Activated T-cell treated with anti-CD3 and anti-CD28 coated beads, Interleukin-2, amount 50 U/mL, for 72 hours (primary cell): ENCODE measurements at places on chromosomes 7 and 10. TPM values are rescaled to one million over a fixed set of nuclear protein-coding genes. Genes with fewer than 3 reads are reported as not detected.
A peak's percentile ranks its signal among the peaks of the same experiment; 100 is the strongest.

The ADARB2 gene
- total RNA-seq, result 2.0 TPM

The UNCX gene
- total RNA-seq, result not detected

The PRLHR gene
- total RNA-seq, result not detected

The SLF2 gene
- 47.4 TPM for total RNA-seq

The DENND11 gene
- 48.7 TPM for total RNA-seq

The WAPL gene
- total RNA-seq, result 57.6 TPM

DNA sequence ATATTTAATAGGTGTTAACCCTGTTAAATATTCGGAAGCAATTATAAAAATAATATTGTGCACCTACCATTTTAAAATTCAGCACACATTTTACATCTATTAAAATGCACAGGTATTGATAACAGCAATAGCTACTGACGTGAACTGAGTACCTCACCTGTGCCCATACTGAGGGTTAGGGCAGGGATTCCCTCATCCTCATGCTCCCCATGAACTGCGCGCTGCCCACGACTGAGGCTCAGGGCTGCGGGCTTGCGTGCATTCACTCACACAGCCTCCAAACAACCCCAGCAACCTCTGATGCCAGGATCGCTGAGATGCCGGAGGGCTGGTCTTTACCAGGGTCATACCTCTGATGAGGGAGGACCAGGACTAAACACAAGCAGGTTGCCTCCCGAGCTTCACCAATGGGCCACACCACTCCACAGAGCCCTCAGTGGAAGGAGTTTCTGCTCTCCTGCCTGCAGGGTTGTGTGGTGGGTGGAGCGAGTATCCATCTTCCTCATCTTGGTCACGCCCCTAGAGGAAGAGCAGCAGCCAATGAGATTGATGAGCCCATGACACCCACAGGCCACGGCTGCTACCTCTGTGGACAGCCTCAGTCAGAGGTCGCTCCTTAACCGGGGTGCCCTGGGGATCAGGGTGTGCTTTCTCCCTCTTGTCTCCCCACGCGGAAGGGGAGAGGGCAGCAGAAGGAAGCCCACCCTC lies 478.3 kb downstream of the TNS3 start:
- DNase-seq, result no peak

DNA sequence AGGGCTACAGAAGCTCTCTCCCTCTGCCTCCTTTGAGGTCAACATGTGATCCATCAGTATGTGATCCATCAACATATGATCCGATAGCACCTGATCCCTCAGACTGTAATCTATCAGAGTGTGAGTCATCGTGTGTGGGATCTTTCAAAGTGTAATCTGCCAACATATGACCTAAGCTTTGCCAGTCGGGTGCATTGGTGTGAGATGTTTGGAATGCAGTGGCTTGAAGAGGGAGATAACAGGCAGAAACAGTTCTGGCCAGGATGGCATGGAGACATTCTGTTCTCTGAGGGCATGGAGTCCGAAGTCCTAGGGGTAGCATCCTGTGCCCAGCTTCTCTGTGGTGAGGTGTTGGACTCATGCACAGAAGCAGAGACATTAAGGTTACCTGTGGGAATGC lies 217.7 kb upstream of the ETV1 start:
- no peak for DNase-seq

- no peak for DNase-seq
Measured at GRCh38 chr7:156223935-156224832, 411.9 kb upstream of the SHH start.

DNA sequence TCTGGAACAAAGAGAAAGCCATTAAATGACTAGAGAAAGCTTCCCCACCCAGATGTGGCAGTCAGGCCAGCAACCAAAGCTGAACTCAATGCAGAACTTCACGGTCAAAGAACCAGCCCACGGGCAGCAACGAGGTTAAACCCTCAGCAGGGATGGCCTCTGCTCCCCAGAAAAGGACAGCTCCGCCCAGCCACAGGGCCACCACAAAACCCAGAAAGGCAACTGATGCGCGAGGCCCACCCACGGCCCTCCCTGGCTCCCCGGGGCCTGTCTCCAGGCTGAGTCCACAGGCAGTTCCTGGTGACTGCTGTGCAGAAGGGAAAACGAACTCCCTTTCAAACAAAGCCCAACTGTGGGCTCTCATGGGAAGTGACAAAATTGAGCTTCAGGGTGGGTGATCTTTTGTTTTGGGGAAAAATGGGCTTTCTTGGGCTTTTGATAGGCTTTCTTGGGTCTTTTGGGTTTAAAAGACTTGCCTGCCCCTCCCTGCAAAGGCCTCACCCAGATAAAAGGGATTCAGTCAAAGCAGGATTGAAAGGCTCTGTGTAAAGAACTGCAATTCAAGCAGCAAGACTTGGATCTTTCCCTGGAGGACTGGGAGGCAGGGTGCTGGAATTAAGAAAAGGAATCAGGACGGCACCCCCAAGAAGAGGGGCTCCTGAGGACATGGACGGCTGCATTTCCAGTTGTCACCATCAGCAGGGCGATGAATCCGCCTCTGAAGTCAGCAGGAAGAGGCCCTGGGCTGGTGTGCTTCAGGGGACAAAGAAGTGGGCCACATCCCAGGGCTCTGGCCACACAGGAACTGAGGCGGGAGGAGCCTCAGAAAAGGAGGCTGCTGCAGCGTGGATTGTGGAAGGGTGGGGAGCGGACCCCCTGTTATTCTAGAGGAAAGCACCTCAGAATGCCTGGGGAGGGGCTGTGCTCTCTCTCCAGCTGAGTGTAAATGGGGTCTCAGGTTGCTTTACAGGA lies 209.9 kb downstream of the USP6NL start:
- peak; percentile 10 for DNase-seq

DNA sequence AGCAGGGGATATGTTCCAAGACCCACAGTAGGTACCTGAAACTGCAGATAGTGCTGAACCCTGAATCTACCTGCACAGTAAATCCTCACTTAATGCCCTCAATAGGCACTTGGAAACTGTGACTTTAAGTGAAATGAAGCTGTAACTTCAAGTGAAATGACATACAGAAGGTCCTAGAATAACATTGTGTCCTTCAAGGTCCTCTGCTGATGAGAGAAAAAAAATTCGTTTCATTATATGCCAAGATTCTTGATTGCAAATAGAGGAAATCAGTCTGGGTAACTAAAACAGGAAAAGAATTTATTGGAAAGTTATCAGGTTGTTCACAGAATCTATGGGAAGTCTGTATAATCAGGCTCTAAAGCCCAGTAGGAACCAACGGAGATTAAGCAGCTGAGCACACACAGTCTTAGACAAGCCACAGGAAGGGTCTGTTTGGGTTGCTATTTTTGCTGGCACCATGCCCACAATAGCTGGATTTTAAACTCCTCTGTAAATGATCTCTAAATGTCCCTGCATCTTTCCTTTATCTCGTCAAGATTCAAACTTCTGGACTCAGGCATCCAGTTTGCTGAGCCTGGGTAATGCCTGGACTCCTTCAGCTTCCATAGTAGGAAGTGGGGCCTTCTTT lies 57.5 kb downstream of the EXOC4 start:
- no peak for DNase-seq

DNA sequence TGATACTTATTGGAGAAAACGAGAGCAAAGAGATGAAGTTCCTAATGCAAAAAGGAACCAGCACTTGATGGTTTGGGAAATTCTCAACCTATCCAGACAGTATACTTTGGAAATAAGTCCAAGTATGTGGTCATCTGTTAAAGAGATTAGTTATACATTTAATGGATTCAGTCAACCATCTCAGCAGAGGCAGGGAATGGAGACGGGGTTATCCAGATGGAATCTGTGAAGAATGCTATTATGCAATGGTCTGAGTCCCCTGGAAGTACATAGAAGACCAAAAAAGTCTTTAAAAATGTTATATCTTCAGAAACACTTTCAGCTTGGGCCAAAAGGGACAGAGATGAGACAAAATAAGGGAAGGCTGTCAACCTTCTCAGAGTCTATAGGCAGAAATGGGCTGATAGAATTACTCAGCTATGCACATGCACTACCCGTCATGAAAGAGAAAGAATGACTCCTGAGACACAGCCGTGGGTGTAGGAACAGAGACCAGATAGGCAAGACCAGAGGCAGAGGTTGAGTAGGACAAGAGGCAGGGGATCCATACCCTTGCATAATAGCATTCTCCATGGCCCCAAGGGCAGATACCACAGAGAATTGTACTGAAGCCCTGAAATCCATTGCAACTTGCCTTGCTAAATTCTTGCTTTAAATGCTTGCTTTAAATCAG lies 738.8 kb upstream of the POT1 start:
- no peak for DNase-seq
